ENCODE measurements at places on chromosomes 5 and 9.
A peak's percentile ranks its signal among the peaks of the same experiment; 100 is the strongest.

GRCh38 chr9:90132866-90133265 is 509.8 kb downstream of the DIRAS2 start:
- DNase-seq = no peak

DNA sequence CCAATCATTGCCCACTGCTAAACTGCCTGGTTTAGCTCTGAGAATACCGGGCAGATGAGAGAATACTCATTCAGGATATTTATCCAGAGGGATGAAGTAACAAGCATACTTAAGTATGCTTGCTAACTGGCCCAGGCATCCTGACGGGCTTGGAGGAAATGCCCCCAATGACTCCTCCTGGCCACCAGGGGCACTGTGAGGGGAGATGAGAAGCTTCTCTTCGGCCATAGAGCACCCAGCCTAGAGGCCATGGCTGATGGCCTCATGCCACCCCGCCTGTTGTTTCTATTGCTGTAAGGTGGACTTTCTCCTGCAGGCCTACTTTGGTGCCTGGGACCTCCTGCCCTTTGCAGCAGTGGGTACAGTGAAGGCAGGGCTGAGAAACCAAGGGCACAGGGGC is 134.5 kb upstream of the FSTL4 start:
- peak; percentile 32 for DNase-seq

DNA sequence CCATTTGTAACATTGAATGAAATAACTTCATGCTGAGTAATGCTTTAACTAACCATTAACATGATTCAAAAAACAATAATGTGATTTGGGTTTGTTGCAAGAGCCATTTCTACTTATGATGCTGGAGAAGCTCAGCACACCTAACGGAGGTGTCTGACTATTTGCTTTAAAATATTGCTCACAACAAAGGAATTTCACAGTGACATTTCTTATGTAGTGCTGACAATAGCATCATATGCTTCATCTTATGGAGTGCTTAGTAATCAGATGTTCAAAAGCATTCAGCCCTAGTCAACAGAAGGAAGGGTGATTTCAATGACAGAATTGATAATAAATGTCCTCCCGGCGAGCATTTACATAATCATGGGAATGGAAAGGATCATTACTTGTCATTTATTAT is 1003.3 kb upstream of the COX7C start:
- no peak for DNase-seq

DNA sequence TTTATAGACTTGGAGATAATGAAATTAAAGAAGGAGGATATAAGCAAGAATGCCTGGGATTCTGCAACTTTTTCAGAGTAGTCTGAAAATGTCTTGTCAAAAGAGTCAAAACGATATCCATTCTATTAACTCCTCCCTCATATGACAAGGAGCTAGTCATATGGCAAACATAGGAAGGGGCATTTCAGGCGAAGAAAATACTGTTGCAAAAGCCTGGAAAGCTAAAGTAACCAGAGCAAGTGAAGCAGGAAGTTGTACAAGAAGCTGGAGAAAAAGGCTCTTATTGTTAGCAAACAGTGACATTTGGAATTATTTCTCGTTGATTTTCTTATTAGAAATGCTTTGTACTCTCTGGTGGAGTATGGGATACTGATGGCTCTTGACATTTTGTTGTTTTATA is 94.0 kb upstream of the PTPRD start:
- no peak for DNase-seq

DNA sequence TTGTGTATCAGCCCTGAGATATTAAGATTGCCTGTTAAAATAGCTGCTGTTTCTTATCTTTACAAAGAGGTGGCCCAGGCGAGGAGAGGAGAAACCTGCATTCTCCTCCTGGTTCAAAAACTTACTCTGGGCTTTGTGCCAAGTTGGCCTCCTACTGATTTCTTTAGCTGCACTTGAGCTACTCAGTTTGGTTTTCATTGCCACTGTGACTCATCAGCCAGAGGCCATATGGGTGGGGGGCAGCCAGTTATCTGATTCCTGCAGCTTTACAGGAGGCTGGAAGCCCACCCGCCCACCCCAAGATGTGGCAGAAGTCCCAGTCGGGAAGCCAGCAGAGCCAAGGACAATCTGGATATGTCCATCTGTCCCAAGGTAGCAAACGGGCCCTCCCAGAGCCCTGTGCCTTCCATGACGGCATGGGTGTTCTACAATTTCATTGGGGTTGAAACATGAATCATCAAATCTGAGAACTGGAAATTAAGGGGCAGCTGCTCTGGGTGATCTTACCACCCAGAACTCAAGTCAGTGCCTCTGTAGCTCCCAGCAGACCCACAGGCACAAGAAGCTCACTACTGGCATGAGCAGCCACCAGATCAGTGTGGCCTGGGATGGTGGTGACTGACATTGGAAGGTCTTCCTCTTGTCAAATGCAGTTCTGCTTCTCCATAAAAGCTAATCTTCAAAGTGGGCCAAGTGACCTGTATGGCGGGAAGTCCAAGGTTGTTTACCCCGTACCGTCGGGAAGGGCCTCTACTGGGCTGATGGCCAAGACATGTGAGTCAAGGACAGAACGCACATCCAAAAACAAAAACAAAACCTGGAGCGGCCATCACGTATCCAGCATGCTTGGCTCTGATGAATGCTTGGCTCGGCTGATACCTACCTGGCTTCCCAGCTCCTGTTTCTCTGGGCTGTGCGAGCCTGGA is 15.6 kb downstream of the FCN2 start:
- DNase-seq = no peak

GRCh38 chr9:138021251-138022056 is 143.9 kb downstream of the CACNA1B start:
- no peak for DNase-seq

DNA sequence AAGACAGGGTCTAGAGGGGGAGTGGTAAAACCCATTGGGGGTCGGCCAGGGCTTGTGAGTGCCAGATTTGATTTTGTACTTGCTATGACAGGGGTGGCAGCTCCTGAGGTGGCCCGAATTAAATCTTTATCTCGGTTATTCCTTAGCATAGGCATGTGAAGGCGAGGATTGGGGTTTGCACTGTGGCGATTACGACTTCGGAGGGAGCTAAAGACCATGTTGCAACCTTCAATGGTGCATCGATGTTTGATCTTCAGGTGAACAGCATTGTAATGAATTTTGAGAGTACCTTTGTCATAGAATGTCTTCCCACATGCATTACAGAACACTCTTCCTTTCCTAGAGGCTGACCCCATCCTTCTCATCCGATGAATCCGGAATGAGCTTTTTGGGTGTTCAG is 433.9 kb downstream of the BNC2 start:
- no peak for DNase-seq

DNA sequence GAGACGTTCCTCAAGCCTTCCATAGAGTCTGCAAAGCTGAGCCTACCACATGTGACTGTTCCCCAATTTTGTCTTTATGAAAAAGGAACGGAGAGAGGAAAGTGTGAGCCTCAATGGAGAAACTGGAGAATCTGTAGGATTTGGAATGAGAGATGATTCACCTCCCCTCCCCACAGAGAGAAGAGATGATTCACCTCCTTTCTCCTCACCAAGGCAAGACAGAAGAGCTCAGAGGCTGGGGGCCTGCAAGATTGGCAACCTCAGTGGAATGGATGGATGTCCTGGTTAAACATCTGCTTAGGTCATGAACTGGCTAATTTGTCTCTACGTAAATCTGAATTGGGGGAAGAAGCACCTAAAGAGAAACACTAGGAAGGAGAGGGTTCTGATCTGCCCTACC is 17.0 kb upstream of the MOCS2 start:
- no peak for DNase-seq

- DNase-seq = no peak
These were observed 34.8 kb upstream of the EFNA5 start for GRCh38 chr5:107705402-107706014.

DNA sequence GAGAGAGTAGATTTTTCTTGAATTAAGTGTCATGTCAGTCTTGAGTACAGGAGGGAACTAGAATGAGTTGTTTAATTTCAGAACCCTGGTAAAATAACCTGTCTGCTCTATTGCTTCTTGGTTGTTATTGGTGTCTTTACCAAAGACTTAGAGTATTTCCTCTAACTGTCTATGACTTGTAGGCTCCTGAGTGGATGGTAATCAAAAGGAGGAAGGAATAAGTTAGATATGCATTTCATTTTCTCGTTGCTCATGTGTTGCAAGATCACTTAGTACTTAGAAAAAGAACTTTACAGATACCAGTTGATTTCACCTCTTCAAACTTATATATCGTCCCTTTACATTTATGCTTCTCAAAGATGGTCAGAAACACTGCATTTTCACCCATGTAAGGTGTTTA is 31.1 kb downstream of the UHRF2 start:
- DNase-seq = no peak

GRCh38 chr9:78383130-78383529 is 86.2 kb downstream of the PSAT1 start:
- DNase-seq = no peak

GRCh38 chr5:12861886-12862654 is 957.8 kb upstream of the CTNND2 start:
- no peak for DNase-seq

DNA sequence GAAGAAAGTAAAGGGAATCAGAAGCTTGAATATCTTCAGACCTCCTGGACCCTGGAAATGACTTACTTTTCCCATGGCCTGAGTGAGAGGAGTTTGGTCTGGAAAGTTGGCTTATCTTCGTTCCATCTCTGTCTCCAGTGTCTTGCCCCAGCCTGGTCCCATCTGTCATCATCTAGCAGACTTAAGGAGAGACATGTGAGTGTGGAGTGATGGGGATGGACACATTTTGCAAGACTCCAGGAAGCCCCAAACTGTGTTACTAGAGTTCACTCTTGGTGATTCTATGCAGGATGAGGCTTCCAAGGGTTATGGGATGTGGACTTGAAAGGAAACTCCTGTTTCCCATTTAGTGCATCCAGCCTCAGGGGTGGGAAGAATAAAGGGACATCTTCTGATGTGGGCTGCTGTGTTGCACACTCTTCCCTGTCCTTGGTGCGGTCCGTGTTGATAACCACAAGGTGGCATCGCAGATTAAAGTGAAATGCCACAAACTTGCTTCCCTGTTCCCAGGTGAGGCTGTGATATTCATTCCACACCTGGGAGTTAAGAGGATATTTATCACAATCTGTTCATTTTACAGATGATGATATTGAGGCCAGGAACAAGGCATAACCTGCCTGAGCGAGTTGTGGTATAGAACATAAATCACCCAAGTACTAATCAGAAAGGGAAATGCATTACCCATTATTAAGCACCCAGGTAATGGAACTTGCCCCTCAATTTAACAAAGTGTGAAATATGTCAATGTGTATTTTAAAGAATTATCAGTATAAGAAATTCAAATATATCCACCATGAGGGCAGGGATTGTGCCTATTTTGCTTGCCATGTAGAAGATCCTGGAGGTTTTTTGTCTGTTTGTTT is 269.9 kb upstream of the PAPPA start:
- no peak for DNase-seq

GRCh38 chr5:136308212-136308795 is 57.0 kb downstream of the TRPC7 start:
- no peak for DNase-seq

- no peak for DNase-seq
These were observed 363.9 kb downstream of the KDM4C start for GRCh38 chr9:7121664-7122063.

DNA sequence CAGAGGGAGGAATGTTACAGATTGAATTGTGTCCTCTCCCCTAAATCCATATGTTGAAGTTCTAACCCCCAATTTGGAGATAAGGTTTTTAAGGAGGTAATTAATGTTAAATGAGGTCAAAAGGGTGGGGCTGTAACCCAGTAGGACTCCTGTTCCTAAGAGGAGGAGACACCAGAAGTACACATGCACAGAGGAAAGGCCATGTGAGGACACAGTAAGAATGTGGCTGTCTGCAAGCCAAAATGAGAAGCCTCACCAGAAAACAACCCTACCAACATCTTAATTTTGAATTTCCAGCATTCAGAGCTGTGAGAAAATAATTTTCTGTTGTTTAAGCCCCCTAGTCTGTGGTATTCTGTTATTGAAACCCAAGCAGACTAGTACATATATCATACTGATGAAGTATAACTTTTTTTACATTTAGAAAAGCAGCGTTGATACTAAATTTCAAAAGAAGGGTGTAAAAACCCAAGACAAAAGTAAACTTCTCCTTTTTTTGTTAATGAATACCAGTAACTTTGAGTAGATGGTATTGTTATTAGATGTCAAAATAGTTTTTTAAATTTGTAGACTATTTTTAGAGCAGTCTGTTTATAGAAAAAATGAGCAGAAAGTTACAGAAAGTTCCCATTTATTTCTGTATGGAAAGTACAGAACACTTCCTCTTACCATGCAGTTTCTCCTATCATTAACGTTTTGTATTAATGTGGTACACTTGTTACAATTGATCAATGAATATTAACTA is 25.1 kb downstream of the RNF180 start:
- no peak for DNase-seq

DNA sequence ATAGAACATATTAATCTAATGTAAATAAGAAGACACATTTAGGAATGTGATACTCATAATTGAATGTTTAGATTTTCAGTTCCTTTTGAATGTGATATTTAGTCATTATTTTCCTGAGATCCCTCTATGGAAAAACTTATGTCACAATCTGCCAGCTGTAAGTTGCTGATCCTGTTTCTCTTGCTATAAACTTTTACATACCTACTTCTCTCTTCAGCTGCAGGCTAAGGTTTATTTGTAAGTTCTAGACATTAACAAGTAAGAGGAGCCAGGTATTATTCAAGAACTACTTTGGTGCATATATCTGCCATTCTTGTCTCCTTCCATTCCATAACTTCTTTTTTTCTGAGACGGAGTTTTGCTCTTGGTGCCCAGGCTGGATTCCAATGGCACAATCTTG is 462.4 kb downstream of the PRR16 start:
- no peak for DNase-seq

- no peak for DNase-seq
These were observed 312.8 kb downstream of the SEMA5A start for GRCh38 chr5:9233035-9233434.

DNA sequence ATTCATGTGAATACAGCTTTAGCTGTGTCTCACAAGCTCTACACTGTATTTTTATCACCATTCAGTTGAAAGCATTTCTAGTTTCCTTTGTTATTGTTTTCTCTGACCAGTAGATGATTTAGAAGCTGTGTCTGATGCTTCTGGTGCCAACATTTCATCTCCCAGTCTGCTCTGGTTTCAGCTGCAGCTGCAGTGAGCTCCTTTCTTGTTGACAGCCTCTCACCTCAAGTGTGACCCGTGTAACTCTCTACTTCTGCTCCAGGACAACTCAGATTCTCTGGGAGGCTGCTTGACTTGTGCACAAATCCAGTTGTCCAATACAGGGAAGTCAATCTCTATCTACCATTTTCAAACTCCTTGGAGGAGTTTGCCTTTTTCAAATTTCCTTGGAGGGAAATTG is 504.8 kb downstream of the DIRAS2 start:
- no peak for DNase-seq

GRCh38 chr5:106894964-106895363 is 775.8 kb downstream of the EFNA5 start:
- no peak for DNase-seq
